Stimulated activated CD8-positive, alpha-beta memory T cell treated with anti-CD3 and anti-CD28 coated beads, Interleukin-7, amount 100 ng/mL, for 1 hour (primary cell): ENCODE measurements at places on chromosomes 2 and 18.

GRCh38 chr2:204726831-204727230, 181.6 kb downstream of the PARD3B start:
- DNase-seq = no peak

- DNase-seq = no peak
These were observed 3.8 kb upstream of the ZNF24 start for GRCh38 chr18:35348001-35348400.

GRCh38 chr2:23385351-23385747, 370 bp downstream of the KLHL29 start:
- DNase-seq = no peak

DNA sequence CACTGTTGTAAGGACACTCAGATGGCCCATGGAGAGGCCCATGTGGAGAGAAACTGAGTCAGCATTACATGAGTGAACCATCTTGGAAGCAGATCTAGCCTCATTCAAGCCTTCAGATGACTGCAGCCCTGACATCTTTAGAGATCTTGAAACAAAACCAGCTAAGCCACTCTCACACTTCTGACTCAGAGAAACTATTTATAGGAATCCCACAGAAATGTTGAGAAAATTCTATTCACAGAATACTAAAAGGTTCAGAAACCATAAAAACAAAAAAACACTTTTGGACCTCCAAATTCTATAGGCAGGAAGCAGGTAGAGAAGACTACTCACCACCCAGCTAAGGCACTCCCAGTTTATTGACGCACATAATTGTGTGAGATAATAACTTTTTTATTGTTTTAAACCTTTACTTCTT, 8.7 kb downstream of the TMEM169 start:
- DNase-seq = no peak

- no peak for DNase-seq
These were observed 169.0 kb upstream of the DDX18 start for GRCh38 chr2:117645458-117645857.

DNA sequence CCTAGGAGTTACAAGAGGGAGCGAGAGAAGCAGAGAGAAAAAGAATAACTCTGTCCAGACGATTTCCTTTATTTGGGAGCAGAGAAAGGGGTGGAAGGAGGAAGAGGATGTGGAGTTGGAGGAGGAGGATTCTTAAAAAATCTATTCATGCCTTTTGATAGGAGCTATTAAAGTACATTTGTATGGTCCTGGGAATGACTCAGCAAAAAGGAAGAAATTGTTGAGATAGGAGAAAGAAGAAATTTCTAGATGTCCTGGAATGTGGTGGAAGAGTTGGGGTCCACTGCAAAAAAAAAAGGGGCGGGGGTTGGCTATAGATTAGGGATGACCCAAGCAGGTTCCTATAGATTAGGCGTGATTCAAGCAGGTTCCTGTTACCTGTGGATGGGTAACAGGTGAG, 32.4 kb upstream of the RPRM start:
- DNase-seq = no peak

GRCh38 chr2:120863146-120863545, 127.5 kb downstream of the GLI2 start:
- DNase-seq = no peak

- DNase-seq = no peak
These were observed 71.1 kb downstream of the OSR1 start for GRCh38 chr2:19287324-19287723.

GRCh38 chr2:101255501-101255900, 2.8 kb downstream of the CNOT11 start:
- no peak for DNase-seq

- no peak for DNase-seq
These were observed 57.2 kb upstream of the RTN4 start for GRCh38 chr2:55107436-55107835.

DNA sequence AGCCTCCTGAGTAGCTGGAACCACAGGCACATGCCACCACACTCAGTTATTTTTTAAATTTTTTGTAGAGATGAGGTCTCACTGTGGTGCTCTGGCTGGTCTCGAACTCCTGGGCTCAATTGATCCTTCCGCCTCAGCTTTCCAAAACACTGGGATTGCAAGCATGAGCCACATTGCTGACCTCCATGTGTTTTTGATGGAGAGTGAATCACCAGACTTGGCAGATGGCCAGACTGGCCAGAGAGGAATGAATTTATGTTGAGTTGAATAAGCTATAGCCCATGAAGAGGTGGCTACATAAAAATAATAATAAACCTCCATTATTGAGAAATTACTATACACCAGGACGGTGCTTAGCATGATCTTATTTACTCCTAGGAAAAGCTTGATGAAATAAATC, 91.5 kb downstream of the MREG start:
- no peak for DNase-seq

- DNase-seq = no peak
These were observed 537.6 kb upstream of the SETBP1 start for GRCh38 chr18:44143072-44143471.

GRCh38 chr2:225399504-225399903, at the start of gene NYAP2:
TSS of gene NYAP2 (plus strand) at chr2:225399710. CDS start at chr2:225408881, 9,171 bp downstream.
- no peak for DNase-seq

DNA sequence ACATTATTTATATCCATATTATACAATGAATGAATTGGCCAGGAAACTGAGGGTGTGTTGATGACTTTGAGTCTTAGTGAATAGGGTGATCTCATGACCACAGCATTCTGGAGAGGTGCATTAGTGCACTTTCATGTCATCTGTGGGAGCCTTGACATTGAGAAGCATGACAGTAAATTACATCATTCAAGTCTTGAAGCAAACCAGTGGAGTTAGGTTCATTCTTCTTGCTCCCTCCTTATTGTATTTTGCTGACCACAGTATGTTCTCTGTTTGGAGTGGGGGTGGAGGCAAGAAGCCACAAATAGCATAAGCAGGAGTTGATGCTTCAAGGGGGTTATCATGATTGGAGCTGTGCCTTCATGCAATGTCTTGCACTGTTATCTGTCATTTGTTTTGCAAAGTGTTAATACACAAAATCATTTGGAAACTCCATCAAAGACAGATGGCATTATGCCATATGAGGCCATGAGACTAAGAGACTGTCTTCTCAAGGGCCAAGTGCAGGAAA, 680.2 kb downstream of the NYAP2 start:
- DNase-seq = no peak

GRCh38 chr2:43274055-43274454, 47.6 kb upstream of the ZFP36L2 start:
- DNase-seq = no peak

DNA sequence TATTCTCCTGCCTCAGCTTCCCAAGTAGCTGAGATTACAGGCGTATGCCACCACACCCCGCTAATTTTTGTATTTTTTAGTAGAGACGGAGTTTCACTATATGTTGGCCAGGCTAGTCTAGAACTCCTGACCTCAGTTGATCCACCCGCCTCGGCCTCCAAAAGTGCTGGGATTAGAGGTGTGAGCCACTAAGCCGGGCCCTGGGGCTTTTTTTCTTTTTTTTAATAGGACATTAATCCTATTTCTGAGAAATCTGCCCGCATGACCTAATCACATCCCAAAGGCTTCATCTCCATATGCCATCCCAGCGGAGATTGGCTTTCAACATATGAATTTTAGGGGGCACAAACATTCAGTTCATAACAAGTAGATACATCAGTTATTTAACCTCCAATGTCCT, 128.6 kb downstream of the CNTNAP5 start:
- DNase-seq = no peak

- DNase-seq = no peak
These were observed 20.6 kb upstream of the NDUFV2 start for GRCh38 chr18:9081940-9082339.

- DNase-seq = no peak
These were observed 79.8 kb downstream of the MOGAT1 start for GRCh38 chr2:222751238-222751637.

DNA sequence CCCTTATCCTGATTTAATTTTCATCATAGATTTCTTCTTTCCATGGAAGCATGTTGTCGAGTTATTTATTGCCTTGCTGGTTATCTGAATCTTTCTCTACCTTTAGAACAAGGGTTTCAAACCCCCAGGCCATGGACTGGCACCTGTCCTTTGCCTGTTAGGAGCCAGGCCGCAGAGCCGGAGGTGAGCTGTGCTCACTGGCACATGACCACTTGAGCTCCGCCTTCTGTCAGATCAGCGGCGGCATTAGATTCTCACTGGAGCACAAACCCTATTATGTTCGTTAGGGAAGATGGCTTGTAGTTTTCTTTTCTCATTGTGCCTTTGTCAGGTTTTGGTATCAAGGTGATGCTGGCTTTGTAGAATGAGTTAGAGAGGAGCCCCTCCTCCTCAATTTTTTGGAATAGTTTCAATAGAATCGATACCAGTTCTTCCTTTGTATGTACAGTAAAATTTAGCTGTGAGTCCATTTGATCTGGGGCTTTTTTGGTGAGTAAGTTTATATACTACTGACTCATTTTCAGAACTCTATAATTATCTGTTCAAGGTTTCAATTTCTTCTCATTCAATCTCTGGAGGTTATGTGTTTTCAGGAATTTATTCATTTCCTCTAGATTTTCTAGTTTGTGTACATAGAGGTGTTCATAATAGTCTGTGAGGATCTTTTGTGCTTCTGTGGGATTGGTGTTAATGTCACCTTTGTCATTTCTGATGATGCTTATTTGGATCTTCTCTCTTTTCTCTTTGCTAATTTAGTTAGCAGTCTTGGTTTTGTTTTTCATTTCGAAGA, 668.0 kb upstream of the FAM98A start:
- no peak for DNase-seq

GRCh38 chr2:113111823-113112287, 15.5 kb upstream of the IL1RN start:
- no peak for DNase-seq

- no peak for DNase-seq
These were observed 383.7 kb downstream of the CDH2 start for GRCh38 chr18:27793013-27793785.

DNA sequence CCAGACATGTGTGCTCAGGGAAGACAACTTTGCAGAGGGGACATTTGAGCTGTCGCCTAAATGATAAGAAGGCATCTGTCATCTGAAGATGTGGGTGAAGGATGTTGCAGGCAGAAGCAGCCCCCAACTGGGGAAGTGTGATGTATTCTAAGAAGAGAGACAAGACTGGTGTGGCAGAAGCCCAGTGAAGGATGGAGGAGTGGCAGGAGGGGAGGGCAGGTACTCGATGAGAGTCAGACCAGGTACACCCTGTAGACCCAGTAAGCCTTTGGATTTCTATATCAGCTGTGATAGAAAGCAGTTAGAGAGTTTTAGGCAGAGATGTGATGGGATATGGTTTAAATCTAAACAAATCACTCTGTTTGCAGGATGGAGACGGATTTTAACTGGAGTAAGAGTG, 19.2 kb downstream of the SLC14A2 start:
- DNase-seq = no peak

DNA sequence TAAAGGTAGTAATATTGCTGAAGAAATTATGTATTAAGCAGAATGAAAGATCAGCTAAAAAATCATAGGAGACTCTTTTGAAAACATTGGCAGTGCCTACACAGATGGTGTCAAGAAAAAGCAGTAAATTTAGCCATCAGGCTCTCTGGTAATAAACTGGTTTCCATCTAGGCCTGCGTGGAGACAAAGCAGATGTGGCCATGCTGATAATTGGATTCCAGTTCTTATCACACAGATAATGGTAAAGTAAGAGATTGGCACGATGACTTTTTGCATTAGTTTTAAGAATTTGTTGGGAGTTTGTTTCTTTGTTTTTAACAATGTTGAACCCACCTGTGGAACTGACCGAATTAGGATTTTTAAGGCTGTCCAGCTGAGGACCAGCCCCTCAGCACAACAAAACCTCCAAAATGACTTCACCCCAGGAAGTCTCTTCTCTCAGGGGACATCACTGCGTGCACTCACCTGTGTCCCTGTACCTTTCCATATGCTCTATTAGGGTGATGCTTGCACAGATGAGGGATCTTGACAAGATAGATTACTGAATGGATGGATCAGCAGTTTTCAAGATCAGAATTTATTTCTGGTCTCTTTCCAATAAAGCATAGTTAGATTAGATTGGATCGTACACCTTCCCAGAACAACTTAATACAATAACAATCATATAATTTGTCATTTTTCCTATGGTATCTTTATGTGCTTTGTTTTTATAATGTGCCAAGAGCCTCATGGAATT, 69.1 kb upstream of the DNAJC10 start:
- DNase-seq = no peak
